ENCODE measurements at places on chromosomes 7 and 10. TPM values are rescaled to one million over a fixed set of nuclear protein-coding genes. Genes with fewer than 3 reads are reported as not detected.

Gene SLC29A4
- total RNA-seq, result 0.48 TPM

DNA sequence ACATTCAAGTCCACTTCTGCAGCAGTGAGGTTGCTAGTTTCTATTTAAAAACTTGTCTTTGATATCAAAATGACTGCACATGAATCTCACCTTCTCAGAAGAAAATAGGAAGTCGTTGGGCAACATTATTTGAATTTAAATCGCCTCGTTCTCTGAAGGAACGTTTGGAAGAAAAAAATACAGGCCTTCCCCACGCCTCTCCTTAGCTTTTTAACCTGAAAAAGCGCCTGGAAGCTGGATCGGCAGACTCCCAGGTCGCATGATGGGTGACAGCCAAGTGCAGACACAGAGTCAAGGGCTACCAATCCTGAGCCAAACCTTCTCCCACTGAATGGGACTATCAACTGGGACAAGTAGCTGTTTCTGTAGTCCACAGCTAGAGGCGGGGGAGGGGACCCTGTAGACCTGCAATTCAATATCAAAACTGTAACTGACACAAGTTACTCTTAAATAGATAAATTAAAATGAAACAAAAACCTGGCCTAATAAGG, 2.2 kb downstream of the FAM53B start:
- H3K27ac ChIP-seq, result peak overlapping the region; percentile 99
- peaks cover 4% of the 10 kb centered on the region for H3K36me3 ChIP-seq
- H3K4me3 ChIP-seq, result peak overlapping the region; percentile 99
- DNase-seq, result no peak
- peaks cover 68% of the 10 kb centered on the region for H3K4me1 ChIP-seq

GRCh38 chr7:5230265-5231067, 40.4 kb downstream of the WIPI2 start:
- H3K36me3 ChIP-seq, result peaks cover 25% of the 10 kb centered on the region
- H3K27me3 ChIP-seq, result no peaks in the 10 kb centered on the region
- no peak for DNase-seq
- no peak overlapping the region for H3K4me3 ChIP-seq
- H3K4me1 ChIP-seq, result peaks cover 54% of the 10 kb centered on the region

- H3K4me1 ChIP-seq, result no peaks in the 10 kb centered on the region
- no peak overlapping the region for H3K27ac ChIP-seq
- H3K36me3 ChIP-seq, result no peaks in the 10 kb centered on the region
- no peak overlapping the region for H3K4me3 ChIP-seq
- no peaks in the 10 kb centered on the region for H3K27me3 ChIP-seq
Observed at GRCh38 chr7:145729691-145730090, 386.9 kb upstream of the CNTNAP2 start.

- DNase-seq, result no peak
- H3K36me3 ChIP-seq, result no peaks in the 10 kb centered on the region
- H3K4me3 ChIP-seq, result no peak overlapping the region
- no peaks in the 10 kb centered on the region for H3K27me3 ChIP-seq
- H3K27ac ChIP-seq, result no peak overlapping the region
Observed at GRCh38 chr10:108905821-108906220, 1017.5 kb downstream of the XPNPEP1 start.

- H3K27ac ChIP-seq, result no peak overlapping the region
- H3K27me3 ChIP-seq, result no peaks in the 10 kb centered on the region
- H3K4me3 ChIP-seq, result no peak overlapping the region
- DNase-seq, result no peak
- no peaks in the 10 kb centered on the region for H3K36me3 ChIP-seq
- no peaks in the 10 kb centered on the region for H3K4me1 ChIP-seq
Observed at GRCh38 chr7:11430841-11431240, 401.2 kb downstream of the THSD7A start.

- H3K4me3 ChIP-seq, result no peak overlapping the region
- DNase-seq, result no peak
- no peaks in the 10 kb centered on the region for H3K36me3 ChIP-seq
- no peaks in the 10 kb centered on the region for H3K27me3 ChIP-seq
- no peaks in the 10 kb centered on the region for H3K4me1 ChIP-seq
Observed at GRCh38 chr7:73817121-73817520, 13.7 kb upstream of the CLDN4 start.

Gene ABCB4
- total RNA-seq, result 0.69 TPM

DNA sequence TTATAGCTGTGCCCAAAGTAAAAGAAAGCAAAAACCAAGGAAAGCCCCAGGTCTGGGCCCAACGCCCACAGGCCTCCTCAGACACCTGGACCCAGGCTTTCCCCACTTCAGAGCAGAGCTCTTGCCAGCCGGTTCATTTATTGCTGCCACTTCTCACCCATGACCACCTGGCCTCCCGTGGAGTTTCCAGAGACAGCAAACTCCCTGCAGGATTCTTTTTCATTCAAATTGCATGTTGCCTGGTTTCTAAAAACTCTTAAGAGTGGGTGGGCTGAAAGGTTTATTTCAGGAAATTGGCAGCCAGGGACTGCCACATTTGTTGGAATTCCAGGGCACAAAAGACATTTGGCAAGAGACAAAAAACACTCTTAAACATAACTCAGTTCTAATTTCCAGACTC, 4.7 kb downstream of the VOPP1 start:
- H3K4me1 ChIP-seq, result peaks cover 74% of the 10 kb centered on the region
- peak overlapping the region; percentile 99 for H3K4me3 ChIP-seq
- H3K27ac ChIP-seq, result peak overlapping the region; percentile 85
- DNase-seq, result no peak
- no peaks in the 10 kb centered on the region for H3K27me3 ChIP-seq

Gene CREM
- 250 TPM for total RNA-seq

Gene DLX5
- total RNA-seq, result not detected

- H3K4me1 ChIP-seq, result no peaks in the 10 kb centered on the region
- H3K36me3 ChIP-seq, result peaks cover 12% of the 10 kb centered on the region
- DNase-seq, result no peak
- no peaks in the 10 kb centered on the region for H3K27me3 ChIP-seq
- no peak overlapping the region for H3K27ac ChIP-seq
- no peak overlapping the region for H3K4me3 ChIP-seq
Observed at GRCh38 chr10:87054373-87055295, 34.5 kb downstream of the FAM25A start.

Gene PRSS1
- total RNA-seq, result not detected

Gene TMEM140
- total RNA-seq, result 26.4 TPM

Gene ARPC1A
- total RNA-seq, result 69.8 TPM

DNA sequence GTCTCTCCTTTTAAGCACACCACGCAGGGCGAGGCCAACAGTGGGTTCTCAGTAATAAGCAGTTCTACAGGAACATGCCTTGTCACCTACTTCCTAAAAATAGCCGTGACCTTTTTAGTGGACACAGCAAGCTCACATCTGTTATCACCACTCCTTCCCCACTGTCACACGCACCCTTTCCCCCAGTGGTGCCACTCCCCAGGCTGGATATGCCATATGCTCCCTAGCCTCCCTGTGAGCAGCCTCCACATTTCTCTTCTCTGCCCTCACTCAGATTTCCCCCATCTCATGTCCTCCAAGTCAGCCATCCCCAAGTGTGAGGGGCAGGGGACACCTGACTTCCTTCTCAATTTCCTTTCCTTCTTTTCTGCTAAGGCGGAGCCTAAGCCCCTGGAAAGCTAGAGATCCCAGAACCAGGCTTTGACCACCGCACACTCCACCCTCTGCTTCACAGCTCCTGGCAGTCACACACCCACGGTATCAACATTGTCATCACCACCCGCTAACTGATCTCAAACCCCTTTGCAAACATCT, 3.7 kb downstream of the ANXA11 start:
- H3K4me3 ChIP-seq, result peak overlapping the region; percentile 87
- peak overlapping the region; percentile 82 for H3K27ac ChIP-seq
- H3K27me3 ChIP-seq, result no peaks in the 10 kb centered on the region
- H3K36me3 ChIP-seq, result peaks cover 2% of the 10 kb centered on the region

DNA sequence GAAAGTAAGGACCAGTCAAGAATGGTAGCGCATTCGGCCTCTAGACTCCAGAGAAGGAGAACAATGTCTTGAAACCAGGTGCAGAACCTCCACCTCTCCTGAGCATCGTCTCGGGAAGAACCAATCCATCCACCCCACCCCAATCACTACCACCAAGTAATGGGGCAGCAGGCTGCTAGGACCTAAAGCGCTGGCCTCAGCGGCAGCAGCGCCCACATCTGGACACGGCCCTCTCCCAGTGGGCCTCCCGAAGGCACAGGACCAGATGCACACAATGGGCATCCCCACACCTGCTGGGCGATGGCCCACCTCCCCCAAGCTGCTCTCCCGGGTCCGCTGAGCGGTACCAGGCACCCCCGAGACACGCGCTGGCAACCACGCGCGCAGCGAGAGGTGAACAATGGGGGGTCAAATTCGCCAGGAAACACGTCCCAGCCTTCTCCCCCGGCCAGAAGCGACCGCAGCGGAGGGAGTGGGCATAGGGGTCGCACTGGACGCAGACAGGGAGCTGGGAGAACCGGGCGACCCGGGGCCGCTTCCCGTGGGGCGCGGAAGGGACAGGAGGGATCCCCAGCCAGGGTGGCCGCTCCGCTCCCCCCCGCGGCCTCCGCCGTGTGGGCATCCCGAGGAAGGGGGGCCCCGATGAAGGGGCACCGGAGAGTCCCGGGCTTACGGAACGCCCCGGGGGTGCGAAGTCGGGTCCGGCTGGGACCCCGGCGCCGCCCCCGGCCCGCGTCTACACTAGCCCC, 506 bp downstream of the CTTNBP2 start:
- no peak overlapping the region for H3K27ac ChIP-seq
- H3K4me3 ChIP-seq, result peak overlapping the region; percentile 55
- DNase-seq, result no peak
- peaks cover 3% of the 10 kb centered on the region for H3K36me3 ChIP-seq
- H3K27me3 ChIP-seq, result peaks cover 39% of the 10 kb centered on the region

DNA sequence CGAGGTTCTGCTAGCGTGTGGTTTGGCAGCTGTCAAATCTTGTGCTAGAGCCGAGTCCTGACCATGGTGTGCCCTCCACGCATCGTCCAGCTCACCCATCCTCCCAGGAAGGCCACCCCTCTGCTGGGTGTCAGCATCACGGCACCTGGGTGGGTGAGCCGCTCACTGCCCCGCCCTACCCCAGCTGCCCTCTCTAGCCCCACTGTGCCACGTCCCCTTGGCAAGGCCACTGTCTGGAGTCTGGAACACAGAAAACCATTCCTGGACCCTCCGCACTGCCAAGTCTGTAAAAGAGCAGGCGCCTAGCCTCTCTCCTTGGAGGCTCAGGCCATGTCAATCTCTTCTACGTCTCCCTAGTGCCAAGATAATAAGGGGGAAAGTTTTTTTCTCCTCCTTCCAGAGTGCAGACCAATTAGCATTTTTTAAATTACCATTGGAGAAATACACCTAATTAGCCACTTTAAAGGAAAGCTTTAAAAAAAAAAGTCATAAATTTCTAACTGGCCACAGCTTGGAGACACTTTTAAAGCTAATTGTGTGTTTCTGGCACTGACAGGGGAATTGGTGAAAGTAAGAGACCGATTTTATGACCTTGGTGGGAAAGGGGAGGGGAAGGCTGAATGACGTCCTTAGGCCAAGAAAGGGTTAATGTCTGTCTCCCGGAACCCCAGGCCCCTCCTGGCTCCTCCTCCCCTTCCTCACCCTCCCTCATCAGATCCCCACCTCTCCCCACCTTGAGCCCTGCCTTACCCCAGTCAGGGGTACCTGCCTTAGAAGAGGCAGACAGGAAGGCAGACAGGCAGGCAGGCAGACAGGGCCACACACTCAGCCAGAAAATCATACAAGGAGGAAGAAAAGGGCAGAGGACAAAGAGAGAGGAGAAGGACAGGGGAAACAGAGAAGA, 151.2 kb downstream of the PLXNA4 start:
- peaks cover 16% of the 10 kb centered on the region for H3K4me1 ChIP-seq
- H3K27me3 ChIP-seq, result no peaks in the 10 kb centered on the region
- no peak for DNase-seq
- peaks cover 4% of the 10 kb centered on the region for H3K36me3 ChIP-seq

- H3K27ac ChIP-seq, result no peak overlapping the region
- DNase-seq, result no peak
- H3K27me3 ChIP-seq, result peaks cover 20% of the 10 kb centered on the region
- H3K4me3 ChIP-seq, result no peak overlapping the region
Observed at GRCh38 chr10:78672918-78673317, 395.8 kb upstream of the ZMIZ1 start.

- DNase-seq, result no peak
- H3K4me1 ChIP-seq, result peaks cover 7% of the 10 kb centered on the region
- H3K27me3 ChIP-seq, result no peaks in the 10 kb centered on the region
- no peak overlapping the region for H3K27ac ChIP-seq
- H3K36me3 ChIP-seq, result no peaks in the 10 kb centered on the region
Observed at GRCh38 chr7:5476001-5476400, 52.4 kb upstream of the TNRC18 start.

Gene PRR15
- not detected for total RNA-seq

DNA sequence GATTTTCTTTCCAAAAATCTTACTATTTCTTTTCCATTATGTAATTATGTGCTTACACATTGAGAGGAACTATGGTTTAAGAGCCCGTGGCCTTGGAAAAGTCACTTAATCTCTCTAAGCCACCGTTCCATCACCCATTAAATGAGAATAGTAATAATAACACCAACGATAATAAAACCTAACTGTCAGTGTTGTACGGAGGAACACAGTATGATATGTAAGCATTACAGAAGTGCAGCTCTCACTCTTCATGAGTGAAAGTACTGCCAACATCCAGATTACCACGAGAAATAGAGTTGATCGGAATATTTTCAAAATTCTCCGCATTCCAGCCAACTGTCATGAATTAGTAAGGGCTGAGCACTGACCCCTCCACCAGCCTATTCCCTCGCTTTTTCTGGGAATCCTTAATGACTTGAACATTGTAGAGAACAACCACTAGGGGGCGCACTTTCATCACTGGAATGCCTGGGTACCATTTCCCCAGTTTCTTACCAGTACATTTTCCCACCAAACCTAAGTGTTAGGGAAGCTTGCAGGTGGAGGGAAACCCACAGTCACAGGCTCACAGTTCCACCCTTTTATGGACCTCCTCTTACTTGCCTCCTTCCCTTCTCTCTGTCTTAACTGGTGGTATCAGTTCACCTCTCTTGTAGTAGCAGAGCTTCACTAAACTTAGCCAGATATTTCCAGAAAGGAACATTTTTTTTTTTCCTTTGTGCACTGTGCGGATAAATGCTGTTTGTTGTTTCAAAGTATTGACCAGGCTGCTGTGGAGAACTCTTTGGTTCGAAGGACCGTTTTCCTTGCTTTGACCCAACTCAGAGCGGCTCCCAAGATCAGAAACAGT, 27.8 kb downstream of the NKX2-3 start:
- peaks cover 28% of the 10 kb centered on the region for H3K27me3 ChIP-seq
- no peaks in the 10 kb centered on the region for H3K36me3 ChIP-seq
- DNase-seq, result peak; percentile 39
- H3K4me3 ChIP-seq, result no peak overlapping the region
- no peak overlapping the region for H3K27ac ChIP-seq
- H3K4me1 ChIP-seq, result no peaks in the 10 kb centered on the region

DNA sequence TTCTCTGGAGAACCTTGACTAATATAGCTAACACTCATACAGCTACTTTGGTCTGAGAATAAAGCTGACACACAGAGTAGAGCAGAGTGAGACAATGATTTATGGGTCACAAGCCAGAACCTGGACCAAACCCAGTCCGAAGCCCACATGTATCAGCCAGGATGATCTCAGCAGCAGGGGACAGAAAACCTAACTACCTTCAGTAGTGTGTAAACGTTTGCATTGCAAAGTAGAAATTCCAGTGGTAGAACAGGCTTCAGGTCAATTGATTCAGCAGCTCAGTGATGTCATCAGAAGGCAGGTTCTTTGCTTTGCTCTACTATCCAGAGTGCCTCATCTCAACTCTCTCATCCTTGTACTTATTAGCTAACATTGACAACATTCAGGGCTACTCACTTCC, 62.5 kb upstream of the PALS2 start:
- DNase-seq, result no peak
- H3K4me3 ChIP-seq, result no peak overlapping the region
- H3K36me3 ChIP-seq, result no peaks in the 10 kb centered on the region
- no peak overlapping the region for H3K27ac ChIP-seq
- H3K27me3 ChIP-seq, result peaks cover 7% of the 10 kb centered on the region
- no peaks in the 10 kb centered on the region for H3K4me1 ChIP-seq

Gene METTL27
- total RNA-seq, result 1.8 TPM

- no peak for DNase-seq
- H3K36me3 ChIP-seq, result peaks cover 3% of the 10 kb centered on the region
- peaks cover 52% of the 10 kb centered on the region for H3K4me1 ChIP-seq
- H3K27me3 ChIP-seq, result no peaks in the 10 kb centered on the region
Observed at GRCh38 chr7:128739990-128740682, 977 bp downstream of the CALU start.
